Motor neuron (in vitro differentiated cells): ENCODE measurements at places on chromosomes 5 and 9. TPM values are rescaled to one million over a fixed set of nuclear protein-coding genes. Genes with fewer than 3 reads are reported as not detected.

- ATAC-seq, result peak; percentile 68
Measured at GRCh38 chr9:8760000-8760767, 960.6 kb upstream of the DMAC1 start.

PCDHGA11 gene
- 8.8 TPM in 2 replicates for total RNA-seq

PCDHGA4 gene
- 1.7 and 1.9 TPM in 2 replicates for total RNA-seq

GRCh38 chr5:132594170-132594569 lies 37.4 kb downstream of the RAD50 start:
- ATAC-seq, result no peak
